ENCODE measurements at places on chromosomes 11 and 22.

- DNase-seq: no peak
These were observed 5.9 kb upstream of the ETS1 start for GRCh38 chr11:128593281-128593680.

DNA sequence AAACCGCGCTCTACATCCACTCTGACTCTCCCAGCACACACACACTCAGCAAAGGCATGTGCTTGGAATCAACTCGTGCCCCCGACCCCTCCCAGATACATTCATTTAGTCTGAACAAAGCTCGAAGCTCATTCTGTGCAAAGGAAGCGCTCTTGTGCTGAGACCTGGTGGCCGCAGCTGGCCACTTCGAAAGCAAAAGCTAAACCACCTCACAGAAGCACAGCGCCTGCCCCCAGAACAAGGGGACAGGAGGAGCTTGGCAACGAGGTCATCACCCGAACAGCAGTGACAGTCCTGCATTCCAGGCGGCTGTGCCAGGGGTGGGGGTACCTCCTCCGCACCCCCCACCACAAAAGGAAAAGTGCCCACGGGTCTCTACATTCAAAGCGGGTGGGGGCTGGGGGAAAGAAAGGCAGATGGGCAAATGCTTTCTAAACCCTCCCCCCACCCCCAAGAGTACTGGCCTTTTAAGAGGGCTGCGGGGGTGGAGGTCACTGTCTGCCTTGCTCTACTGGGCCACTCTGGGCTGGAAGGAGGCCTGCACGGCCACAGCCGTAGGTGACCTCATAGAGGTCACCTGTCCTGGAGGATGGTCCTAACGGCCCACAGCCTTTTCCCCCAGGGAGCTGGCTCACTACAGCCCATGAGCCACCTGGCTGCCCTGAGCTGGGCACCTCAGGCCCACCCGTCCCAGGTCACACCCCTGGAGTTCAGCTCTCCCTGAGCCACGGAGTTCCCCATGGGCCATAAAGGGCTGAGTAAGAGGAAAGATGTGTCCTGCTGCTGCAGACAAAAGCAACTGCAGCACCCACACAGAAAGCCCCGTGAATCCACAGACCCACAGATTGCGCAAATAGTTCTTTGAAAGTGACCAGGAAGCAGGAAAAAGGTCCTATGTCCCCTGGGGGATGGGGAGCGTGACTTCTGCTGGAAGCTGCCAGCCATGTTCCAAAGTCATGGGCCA is 21.3 kb downstream of the CBX7 start:
- DNase-seq: no peak

DNA sequence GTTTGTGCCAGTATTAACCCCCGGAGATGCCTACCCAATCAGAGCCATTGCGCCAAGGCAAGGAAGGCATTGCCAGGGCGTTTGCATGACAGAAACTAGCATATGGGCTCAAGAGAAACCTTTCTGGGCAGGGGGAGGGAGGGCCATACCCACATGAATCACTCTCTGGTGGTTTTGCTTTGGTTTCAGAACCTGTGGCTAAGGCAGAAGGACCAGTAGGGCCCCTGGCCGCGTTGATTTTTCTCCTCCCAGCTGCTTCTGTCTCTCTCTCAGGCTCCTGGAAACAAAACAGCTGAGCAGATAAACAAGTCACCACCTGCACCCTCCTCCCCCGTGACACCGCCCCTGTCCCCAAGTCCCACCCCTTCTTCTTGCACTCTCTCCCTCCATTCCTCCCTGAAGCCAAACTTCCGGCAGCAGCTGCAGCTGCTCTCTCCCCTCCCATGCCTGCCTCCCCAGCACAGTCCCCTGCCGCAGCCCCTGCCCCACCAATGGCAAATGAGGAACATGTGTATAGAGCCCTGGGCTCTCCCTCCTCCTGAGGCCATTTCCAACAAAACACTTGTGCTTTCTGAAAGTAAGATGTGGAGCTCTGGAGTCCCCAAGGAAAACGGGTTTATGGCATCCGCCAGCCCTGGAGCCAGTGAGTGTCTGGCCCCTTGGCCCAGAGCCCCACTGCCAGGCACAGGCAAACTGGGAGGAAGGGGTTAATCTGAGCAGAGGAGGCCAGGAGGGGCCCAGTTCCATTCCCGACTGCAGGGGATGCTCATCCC is 39.0 kb upstream of the ADA2 start:
- DNase-seq: peak; percentile 73

DNA sequence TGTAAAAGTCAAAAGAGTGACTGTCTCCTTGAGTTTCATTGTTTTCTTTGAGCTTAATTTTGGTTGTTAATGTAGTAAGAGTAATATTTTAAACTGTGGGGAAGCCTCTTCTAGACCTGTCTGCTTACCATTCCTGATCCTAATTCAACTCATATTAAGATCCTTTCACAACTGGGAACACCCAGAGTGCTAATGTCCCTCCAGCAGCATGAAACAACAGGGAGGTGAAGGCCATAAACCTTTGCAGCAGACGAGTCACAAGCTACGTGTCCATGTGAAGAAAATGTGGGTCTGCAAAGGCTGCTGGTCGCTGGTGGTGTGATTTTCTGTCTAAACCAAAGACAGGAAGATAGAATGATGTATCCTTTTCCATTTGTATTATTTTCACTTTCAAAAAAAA is 152.5 kb downstream of the ETS1 start:
- DNase-seq: no peak

DNA sequence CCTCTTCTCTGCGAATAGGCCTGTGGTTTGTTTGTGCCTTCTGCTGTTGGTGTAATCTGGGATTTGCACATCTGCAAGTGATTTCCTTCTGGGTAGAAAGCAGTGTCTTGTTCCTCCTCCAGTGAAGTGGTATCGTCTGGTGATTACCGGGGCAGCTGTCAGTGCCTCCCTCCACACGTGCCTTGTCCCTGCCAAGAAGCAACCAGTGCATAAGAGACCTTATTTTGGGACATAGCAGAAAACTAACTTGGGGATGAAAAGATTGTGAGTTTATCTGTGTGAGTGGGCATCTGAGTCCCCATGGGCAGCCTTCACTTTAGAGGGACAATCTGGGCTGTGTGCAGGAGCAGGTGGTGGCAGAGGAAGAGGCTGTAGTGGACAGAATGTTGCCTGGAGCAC is 71.5 kb upstream of the SORL1-AS1 start:
- DNase-seq: no peak

GRCh38 chr11:65942531-65942930 is 2.7 kb upstream of the TSGA10IP start:
- DNase-seq: no peak

DNA sequence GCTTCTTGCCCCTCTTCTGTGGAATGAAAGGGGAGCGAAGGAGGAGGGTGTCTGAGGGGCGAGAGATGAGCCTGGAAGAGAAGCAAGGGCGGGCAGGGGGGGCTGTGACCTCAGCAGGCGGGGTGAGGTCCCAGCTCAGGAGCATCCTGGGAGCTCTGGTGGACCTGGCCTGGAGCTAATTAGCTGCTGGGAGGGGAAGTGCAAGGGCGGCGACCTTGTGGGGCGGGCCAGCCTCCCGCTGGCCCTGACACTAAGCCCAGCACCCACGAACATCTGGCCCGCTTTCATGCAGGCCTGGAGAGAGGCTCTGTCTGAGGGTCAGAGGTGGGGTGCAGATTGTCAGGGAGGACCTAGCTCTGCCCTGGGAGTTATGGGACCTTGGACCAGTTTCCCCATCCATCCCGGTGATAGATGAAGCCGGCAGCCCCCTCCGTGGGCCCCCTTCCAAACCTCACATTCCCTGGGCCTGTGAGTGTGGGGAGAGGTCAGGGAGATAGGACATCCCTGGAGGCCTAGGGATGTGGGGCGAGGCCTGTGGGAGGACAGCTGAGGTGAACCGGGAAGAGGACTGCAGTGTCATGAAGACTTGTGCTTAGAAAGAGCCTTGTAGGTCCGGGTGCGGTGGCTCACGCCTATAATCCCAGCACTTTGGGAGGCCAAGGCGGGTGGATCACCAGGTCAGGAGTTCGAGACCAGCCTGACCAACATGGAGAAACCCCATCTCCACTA is 28.5 kb upstream of the CD82 start:
- DNase-seq: no peak

GRCh38 chr11:108743851-108744250 is 79.0 kb downstream of the DDX10 start:
- no peak for DNase-seq

GRCh38 chr22:23045461-23045860 is 24.9 kb upstream of the GNAZ start:
- DNase-seq: no peak

- no peak for DNase-seq
These were observed 796.5 kb upstream of the LRRC4C start for GRCh38 chr11:42255906-42256305.

DNA sequence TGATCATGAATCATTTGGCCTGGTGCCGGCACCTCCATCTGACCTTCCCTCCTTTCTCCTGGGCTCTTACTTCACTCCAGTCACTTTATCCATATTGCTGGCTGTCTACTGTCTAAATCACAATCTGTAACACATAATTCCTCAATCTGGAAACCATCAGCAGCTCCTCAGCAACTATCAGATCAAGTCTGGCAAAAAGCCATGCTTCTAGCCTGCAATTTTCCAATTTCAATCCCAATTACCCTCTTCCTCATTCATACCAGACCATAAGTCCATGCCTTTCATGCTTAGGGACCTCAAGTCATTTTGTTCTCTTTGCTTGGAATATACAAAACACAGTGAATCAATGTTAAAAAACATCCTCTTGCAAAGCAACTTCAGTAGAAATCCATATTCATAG is 882.8 kb upstream of the ANO3 start:
- no peak for DNase-seq

- no peak for DNase-seq
These were observed 39.8 kb upstream of the PRSS23 start for GRCh38 chr11:86760577-86760976.

DNA sequence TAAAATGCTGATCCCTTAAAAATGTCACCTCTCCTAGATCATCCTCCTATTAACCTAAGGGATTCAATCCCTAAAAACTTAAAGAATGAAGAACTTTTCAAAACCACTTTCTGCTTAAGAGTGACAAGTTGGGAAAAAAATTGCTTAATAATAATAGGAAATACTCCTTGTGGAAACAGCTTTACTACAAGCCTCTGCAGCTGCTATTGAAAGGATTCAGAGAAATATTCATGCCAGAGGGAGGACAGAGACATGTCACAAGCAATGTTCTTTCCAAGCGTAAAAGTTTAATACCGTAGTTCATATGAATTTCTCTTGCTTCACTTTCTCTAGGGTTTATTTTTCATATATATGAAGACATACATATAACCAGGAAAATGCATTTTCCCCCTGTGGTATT is 98.2 kb downstream of the ARHGAP20 start:
- DNase-seq: no peak
